Stimulated activated CD8-positive, alpha-beta memory T cell treated with anti-CD3 and anti-CD28 coated beads, Interleukin-4, amount 100 ng/mL, for 1 hour (primary cell): ENCODE measurements at places on chromosomes 6 and 20.

GRCh38 chr20:5041433-5041832, 40.1 kb upstream of the SLC23A2 start:
- no peak for DNase-seq

DNA sequence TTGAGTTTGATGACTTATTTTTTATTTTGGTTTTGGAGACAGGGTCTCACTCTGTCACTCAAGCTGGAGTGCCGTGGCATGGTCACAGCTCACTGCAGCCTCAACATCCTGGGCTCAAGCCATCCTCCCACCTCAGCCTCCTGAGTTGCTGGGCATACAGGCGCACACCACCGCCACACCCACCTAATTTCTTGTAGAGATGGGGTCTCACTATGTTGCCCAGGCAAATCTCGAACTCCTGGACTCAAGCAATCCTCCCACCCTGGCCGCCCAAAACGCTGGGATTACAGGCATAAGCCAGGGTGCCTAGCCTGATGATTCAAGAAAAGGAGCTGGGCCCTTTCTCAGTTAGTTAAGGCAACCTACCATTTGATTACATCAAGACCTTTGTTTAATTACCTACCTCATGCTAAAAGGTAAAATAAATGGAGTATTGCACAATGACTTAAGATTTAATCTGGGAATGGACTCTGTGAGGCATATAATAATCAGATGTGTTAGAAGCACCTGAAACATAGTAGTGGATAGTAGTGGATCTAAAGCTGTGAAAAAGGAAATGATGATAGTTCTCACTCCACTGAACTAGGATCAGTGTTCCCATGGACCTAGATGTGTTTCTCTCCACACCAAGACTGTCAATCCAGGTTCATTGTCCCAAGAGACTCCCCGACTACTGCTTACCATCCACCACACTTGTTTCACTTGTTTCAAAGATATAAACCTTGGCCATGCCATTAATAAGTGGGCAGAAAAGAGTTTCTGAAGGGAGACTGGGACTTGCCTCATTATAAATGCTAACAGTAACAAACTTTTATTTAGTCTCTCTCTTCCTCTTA, 2.1 kb downstream of the TNFRSF21 start:
- DNase-seq = no peak

DNA sequence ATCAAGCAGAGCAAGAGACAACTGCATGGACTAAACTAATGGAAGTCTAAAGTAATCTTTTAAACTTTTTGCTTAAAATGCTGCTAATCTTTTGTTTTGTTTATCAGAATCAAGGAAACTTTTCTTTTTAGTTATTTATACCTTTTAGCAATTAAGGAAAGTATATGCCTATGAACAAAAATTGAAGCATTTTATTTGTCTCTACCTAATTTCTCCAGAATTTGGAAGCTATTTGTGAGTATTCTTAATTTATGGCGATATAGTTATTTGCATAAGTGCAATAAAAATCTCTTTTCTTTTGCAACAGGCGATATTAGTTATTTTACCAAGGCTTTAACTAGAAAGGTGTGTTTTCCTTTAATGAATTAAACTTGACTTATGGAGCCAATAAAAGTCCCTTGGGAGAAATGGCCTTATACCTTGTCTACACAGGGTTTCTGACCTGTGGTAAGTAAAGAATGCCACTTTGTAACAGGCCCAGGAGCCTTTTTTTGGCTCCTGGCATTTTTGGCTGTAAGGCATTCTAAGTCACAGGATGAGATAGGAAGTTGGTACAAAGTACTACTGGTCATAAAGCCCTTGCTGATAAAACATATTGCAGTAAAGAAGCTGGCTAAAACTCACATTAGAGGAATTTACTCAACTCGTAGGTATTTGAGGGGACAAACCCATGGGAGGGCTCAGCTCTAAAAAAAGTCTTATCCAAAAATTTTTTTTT, 37.2 kb downstream of the TMEM14A start:
- DNase-seq = no peak

GRCh38 chr20:57199656-57200405, 66.6 kb downstream of the BMP7 start:
- no peak for DNase-seq

DNA sequence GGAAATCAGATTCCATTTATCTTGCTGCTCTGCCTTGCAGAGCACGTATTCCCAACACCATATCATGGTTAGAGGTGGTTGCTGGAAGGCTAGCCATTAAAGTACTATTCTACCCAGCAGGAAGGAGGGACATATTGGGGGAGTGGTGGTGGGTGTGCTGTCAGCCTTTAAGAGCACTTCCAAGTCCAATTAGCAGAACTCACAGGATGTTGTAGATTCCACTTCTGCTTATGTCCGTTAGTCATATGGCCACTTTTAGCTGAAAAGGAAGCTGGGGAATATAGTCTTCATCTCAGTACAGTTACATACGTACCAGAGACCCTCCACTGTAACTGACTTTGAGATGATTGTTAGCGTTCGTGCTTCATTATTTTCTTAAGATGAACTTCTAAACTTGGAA, 94.4 kb downstream of the SAMD3 start:
- DNase-seq = no peak
